H1 (cell line): ENCODE measurements at places on chromosomes 5 and 9. TPM values are rescaled to one million over a fixed set of nuclear protein-coding genes. Genes with fewer than 3 reads are reported as not detected.

GRCh38 chr5:57231607-57232006 is 57.7 kb downstream of the GPBP1 start:
- no peaks in the 10 kb centered on the region for H3K27me3 ChIP-seq
- no peak overlapping the region for H3K27ac ChIP-seq
- H3K4me1 ChIP-seq, result no peaks in the 10 kb centered on the region

DNA sequence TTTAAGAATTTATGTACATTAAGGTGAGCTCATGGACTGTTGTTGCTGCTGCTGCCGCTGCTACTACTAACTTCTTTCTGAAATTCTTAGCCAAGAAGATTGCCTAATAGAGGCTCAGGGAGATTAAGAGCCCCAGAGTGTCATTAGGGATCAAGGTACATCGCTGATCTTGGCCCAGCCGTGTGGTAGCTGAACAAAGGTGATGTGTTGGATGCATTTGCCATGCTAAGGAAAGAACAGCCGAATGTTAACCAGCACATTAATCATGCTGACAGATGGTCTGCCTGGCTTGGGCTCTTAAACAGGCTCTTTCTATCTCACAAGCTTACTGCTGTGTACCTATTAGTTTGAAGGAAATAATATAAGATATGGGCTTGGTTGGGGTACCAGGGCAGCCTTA is 137.1 kb downstream of the KCTD16 start:
- no peaks in the 10 kb centered on the region for H3K4me1 ChIP-seq
- no peaks in the 10 kb centered on the region for H3K27me3 ChIP-seq
- H3K27ac ChIP-seq, result no peak overlapping the region
- H3K36me3 ChIP-seq, result no peaks in the 10 kb centered on the region
- H3K4me3 ChIP-seq, result no peak overlapping the region
- DNase-seq, result no peak

GRCh38 chr5:135565725-135566421 is 12.9 kb downstream of the CXCL14 start:
- H3K4me1 ChIP-seq, result peaks cover 15% of the 10 kb centered on the region
- no peaks in the 10 kb centered on the region for H3K36me3 ChIP-seq

- H3K36me3 ChIP-seq, result no peaks in the 10 kb centered on the region
- no peak overlapping the region for H3K4me3 ChIP-seq
- peak; percentile 36 for DNase-seq
- H3K27me3 ChIP-seq, result no peaks in the 10 kb centered on the region
Observed at GRCh38 chr9:123561046-123561445, 205.0 kb downstream of the CRB2 start.

DNA sequence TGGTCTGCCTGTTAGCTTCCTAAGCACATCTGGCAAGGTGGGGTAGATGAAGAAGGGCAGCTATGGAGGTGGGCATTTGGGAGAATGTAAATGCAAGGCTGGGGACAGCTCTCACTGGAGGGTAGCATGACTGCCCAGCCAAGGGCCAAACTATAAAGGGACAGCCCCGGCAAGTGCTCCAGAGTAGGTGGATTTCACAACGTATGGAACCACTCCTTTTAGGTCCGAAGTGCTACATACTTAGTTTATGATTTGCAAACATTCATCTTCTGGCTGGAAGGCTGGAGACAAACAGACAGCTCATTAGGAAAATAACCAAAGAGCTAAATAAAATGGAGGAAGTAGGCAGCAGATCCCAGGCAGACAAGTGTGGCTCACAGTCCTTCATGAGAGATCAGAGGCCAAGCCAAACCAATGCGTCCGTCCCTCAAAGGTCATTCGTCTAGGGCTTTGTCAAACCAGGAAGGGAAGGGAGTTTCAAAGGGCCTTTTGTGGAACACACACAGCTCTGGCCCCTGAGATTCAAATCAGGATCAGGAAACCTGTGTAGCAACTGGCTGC is 42.5 kb upstream of the GLRX start:
- H3K27me3 ChIP-seq, result no peaks in the 10 kb centered on the region
- H3K36me3 ChIP-seq, result no peaks in the 10 kb centered on the region
- no peak overlapping the region for H3K4me3 ChIP-seq
- DNase-seq, result no peak

DNA sequence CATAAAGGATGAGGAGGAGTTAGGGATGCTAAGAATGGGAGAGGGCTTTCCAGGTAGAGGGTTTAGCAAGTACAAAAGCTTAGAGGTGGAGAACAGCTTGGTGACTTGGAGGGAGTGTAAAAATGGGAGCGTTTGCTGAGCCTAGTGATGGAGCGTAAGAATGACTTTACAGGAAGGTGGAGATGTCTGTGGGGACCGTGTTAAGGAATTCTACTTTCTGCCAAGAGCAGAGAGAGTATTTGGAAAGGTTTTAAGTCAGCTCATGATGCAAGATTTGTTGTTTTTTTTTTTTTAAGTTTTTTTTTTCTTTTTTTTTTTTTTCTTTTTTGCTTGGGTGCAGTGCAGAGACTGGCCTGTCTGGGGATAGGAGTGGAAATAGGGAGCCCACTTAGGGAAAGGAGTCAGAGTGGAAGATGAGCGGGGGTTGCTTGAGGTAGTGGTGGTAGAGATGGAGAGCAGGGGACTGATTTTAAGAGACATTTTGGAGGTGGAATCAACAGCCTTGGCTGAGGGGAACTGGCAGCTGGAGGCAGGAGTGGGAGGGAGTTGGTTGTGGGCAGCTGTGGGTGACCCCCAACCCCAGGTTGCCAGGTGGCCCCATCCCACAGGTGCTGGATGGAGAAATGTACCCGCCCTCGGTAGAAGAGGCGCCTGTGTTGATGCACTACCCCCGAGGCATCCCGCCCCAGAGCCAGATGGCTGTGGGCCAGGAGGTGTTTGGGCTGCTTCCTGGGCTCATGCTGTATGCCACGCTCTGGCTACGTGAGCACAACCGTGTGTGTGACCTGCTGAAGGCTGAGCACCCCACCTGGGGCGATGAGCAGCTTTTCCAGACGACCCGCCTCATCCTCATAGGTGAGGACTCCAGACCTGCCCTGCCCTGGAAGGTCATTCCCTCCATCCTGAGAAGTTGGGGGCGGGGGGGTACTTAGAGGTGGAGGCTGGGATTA is 12.4 kb downstream of the PTGS1 start:
- H3K4me1 ChIP-seq, result no peaks in the 10 kb centered on the region
- H3K4me3 ChIP-seq, result no peak overlapping the region
- no peak overlapping the region for H3K27ac ChIP-seq

DNA sequence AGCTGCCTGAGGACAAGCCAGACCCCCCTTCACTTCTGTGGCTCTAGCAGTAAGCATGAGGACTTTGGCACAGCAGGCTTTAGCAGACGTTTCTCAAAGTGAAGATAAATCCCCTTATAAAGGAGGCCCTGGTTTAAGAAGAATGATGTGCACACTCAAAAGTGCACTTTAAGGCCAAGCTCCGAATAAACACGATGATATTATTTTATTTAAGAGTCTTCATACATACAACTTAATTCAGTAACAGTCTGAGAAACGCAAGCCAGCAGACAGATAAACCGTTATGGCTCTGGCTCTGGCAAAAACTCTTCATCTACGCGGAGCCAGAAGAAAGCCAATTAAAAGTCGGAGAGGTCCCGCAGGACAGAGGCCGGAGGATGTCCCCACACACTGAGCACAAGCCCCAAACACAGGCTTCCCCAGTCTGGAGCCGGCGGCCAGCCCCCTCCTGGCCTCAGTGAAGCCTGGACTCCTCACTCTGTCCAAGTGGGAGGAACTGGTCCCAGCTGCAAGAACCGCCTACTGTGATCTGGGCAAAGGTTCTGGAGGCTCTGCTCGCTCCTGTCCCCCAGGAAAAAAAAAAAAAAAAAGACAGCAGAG is 44.6 kb downstream of the ADAMTS2 start:
- H3K27me3 ChIP-seq, result no peaks in the 10 kb centered on the region
- no peak overlapping the region for H3K4me3 ChIP-seq
- no peak for DNase-seq
- no peaks in the 10 kb centered on the region for H3K4me1 ChIP-seq
- H3K27ac ChIP-seq, result no peak overlapping the region

- H3K4me3 ChIP-seq, result no peak overlapping the region
- H3K36me3 ChIP-seq, result no peaks in the 10 kb centered on the region
- no peaks in the 10 kb centered on the region for H3K4me1 ChIP-seq
- H3K27me3 ChIP-seq, result no peaks in the 10 kb centered on the region
- no peak overlapping the region for H3K27ac ChIP-seq
Observed at GRCh38 chr5:178323541-178323865, 90.9 kb upstream of the PHYKPL start.

DNA sequence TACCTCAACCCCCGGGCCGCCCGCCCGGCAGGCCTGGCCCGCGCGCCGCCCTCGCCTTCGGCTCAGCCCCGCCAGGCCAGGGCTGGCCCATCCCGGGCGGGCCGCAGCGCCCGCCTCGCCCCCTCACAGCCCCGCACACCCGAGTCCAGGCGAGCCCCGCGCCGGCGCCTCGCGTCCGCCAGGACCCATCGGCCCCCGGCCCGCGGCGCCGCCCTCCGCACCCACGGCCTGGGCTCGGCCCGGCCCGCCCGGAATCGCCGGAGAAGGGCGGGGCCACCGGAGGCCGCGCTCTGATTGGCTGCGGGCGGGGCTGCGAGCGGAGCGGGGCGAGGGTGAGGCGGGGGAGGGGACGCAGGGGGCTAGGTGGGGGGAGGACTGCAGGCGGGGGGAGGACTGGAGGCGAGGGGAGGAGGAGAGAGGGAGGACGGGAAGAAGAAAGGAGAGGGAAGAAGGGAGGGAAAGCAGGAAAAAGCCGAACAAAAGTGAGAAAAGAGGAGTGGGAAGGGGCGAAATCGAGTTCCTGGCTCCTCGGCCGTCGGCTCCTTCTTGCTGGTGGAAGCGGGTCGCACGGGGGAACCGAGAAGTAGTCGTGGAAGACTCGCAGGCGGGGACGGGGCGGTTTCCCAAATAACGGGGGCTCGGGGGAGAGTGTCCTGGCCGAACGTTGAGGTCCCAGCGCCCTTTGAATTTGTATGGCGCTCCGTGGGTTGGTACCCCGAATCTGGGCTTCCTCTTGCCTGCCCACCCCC is 472 bp upstream of the UBTD2 start:
- H3K27me3 ChIP-seq, result no peaks in the 10 kb centered on the region
- H3K27ac ChIP-seq, result peak overlapping the region; percentile 78; the same call in 1 of the 2 replicates
- H3K4me3 ChIP-seq, result peak overlapping the region; percentile 95
- DNase-seq, result no peak

DNA sequence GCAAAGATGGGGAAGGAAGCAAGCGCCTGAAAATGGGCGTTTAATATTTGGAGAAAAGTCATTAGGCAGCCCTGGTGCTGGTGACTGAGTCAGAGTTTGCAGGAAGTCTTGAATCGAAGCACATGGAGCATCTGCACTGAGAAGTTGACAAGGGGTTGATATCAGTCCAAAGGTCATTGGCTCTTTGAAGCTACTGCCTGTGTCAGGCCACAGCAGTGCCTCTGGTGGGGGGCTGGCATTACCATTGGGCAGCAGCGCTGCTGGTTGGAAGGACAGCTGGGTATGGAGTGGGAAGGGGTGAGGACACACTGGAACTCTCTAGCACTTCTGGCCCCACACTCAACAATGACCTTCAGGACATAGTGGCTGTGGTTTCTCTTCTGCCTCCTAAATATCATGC is 150.4 kb upstream of the ERCC6L2 start:
- no peak overlapping the region for H3K4me3 ChIP-seq
- H3K4me1 ChIP-seq, result no peaks in the 10 kb centered on the region
- H3K27me3 ChIP-seq, result no peaks in the 10 kb centered on the region
- no peaks in the 10 kb centered on the region for H3K36me3 ChIP-seq

GRCh38 chr9:128225770-128226411 is 22.7 kb downstream of the DNM1 start:
- no peak for DNase-seq
- 0 out of 2 replicates have a peak, but pooled peaks cover 2% of the 10 kb centered on the region for H3K36me3 ChIP-seq
- H3K27me3 ChIP-seq, result no peaks in the 10 kb centered on the region
- no peaks in the 10 kb centered on the region for H3K4me1 ChIP-seq
- no peak overlapping the region for H3K27ac ChIP-seq

DNA sequence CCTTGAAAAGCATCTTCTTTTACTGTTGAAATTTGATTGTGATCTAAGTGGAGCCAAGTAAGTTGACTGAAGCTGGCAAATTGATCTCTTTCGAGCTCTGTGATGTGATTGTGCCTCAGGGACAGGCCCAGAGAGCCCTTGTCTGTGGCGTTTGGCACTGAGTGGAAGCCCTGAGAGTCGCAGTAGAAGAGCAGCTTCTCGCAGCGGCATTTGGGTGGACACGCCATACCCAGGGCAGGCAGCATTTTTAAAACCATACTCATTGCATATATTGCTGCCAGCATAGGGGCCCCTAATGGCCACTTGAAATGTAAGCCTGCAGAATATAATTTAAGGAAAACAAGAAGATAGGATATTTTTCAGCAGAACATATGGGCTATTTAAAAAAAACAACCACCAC is 894 bp downstream of the LRRTM2 start:
- H3K4me1 ChIP-seq, result peaks cover 20% of the 10 kb centered on the region
- H3K27ac ChIP-seq, result no peak overlapping the region

- no peak for DNase-seq
- H3K4me1 ChIP-seq, result no peaks in the 10 kb centered on the region
- no peak overlapping the region for H3K27ac ChIP-seq
- no peaks in the 10 kb centered on the region for H3K36me3 ChIP-seq
- H3K27me3 ChIP-seq, result no peaks in the 10 kb centered on the region
Observed at GRCh38 chr5:54965806-54966205, 19.6 kb downstream of the ESM1 start.

- no peak overlapping the region for H3K27ac ChIP-seq
- H3K4me1 ChIP-seq, result no peaks in the 10 kb centered on the region
- H3K27me3 ChIP-seq, result no peaks in the 10 kb centered on the region
- no peaks in the 10 kb centered on the region for H3K36me3 ChIP-seq
- H3K4me3 ChIP-seq, result no peak overlapping the region
Observed at GRCh38 chr5:152584103-152584502, 179.0 kb upstream of the NMUR2 start.

GRCh38 chr5:32686799-32687498 is 24.2 kb upstream of the NPR3 start:
- H3K27me3 ChIP-seq, result no peaks in the 10 kb centered on the region
- H3K4me3 ChIP-seq, result no peak overlapping the region
- H3K36me3 ChIP-seq, result no peaks in the 10 kb centered on the region
- H3K27ac ChIP-seq, result no peak overlapping the region

GRCh38 chr9:83177747-83178146 is 114.8 kb upstream of the RASEF start:
- DNase-seq, result no peak
- H3K4me3 ChIP-seq, result no peak overlapping the region
- H3K4me1 ChIP-seq, result no peaks in the 10 kb centered on the region
- no peaks in the 10 kb centered on the region for H3K27me3 ChIP-seq
- H3K27ac ChIP-seq, result no peak overlapping the region

DNA sequence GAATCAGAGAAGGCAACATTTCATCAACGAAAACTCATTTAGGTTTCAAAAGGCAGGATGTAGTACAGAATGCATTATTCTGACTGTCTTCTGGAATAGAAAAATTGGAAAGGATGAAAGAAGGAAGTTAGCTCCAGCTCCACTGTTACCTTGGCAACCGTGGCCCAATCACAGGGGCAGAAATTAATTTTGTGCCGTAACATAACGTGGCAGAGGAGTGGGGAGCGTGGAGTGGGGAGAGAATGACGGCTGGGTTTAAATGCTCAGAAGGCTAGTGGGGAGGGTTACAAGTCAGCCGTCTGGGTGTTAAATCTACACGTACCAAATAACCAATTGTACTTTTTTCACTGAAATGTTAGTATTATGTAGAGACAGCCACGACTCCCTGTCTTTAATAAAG is 32.3 kb upstream of the EQTN start:
- no peaks in the 10 kb centered on the region for H3K36me3 ChIP-seq
- no peak overlapping the region for H3K27ac ChIP-seq
- DNase-seq, result no peak
- H3K4me3 ChIP-seq, result no peak overlapping the region
- H3K4me1 ChIP-seq, result no peaks in the 10 kb centered on the region

SLC6A3 gene
- 0.46 and 0.48 TPM in 2 replicates for total RNA-seq

FREM1 gene
- 2.6 TPM in 2 replicates for total RNA-seq

SETX gene
- total RNA-seq, result 33.2 and 37.9 TPM in 2 replicates

CDH10 gene
- not detected in 2 replicates for total RNA-seq

LCN6 gene
- not detected in 2 replicates for total RNA-seq

PIGO gene
- total RNA-seq, result 20.3 and 20.5 TPM in 2 replicates

PRRX2 gene
- 5.8 and 7.1 TPM in 2 replicates for total RNA-seq

LPAR1 gene
- total RNA-seq, result 3.4 and 3.8 TPM in 2 replicates

SPATA6L gene
- total RNA-seq, result 0.55 and 1.1 TPM in 2 replicates
